ENCODE measurements at places on chromosomes 3 and 15. TPM values are rescaled to one million over a fixed set of nuclear protein-coding genes. Genes with fewer than 3 reads are reported as not detected.

Gene C3orf85
- total RNA-seq, result not detected

Gene ADAMTS7
- 0.28 TPM for total RNA-seq

Gene SI
- total RNA-seq, result not detected

Gene C2CD4A
- total RNA-seq, result not detected

Gene REC114
- not detected for total RNA-seq

Gene AADACL2
- not detected for total RNA-seq
